ENCODE measurements at places on chromosomes 11 and 22.
A peak's percentile ranks its signal among the peaks of the same experiment; 100 is the strongest.

DNA sequence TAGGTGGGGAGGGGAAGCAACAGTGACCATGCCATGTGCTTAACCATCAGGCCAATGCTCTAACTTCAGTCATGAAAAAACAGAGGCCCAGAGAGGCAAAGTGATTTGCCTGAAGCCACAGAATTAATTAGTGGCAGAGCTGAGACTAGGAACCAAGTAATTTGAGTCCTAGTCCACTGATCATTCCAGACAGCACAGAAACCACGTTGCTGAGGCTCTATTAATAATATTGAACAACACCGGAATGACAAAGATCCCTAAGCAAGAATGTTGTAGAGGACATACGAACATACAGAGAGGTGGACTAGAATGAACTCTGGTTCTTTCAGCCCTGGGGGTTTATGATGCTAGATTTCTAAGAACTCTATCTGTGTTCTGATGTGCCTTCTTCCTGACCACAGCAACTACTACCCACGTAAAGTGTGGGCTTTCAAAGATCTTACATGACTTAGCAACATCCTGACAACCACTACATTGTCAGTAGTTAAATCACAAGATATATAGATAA, 92.3 kb downstream of the GAB2 start:
- no peak for DNase-seq

DNA sequence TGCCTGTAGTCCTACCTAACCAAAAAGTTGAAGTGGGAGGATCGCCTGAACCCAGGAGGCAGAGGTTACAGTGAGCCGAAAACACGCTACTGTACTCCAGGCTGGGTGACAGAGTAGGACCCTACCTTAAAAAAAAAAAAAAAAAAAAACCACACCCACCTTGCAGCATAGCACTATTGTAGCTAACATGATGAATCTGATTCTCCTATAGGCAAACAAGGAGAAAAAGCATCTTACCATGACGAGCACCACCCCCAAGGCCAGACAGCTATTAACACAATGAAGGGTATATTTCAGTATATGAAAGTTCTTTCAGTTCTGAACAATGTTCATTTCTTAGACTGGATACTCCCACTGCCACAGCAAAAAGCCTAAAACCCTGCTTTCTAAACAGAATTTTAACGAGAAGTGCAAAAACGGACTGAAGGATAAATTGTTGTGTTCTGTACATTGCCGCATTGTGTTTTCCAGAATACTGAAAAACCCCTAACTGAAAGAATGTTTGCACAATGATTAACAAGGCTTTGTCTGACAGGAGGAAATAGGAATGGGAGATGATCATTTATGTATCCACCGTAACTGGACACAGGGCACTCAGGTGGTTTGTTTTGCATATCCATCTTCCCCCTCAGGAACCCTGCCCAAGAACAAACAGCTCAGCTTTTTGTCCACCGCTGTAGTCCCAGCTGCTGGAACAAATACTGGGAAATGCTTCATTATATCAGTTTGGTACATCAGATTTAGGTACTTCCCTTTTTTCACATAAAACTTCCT, 8.9 kb downstream of the PISD start:
- DNase-seq = no peak

DNA sequence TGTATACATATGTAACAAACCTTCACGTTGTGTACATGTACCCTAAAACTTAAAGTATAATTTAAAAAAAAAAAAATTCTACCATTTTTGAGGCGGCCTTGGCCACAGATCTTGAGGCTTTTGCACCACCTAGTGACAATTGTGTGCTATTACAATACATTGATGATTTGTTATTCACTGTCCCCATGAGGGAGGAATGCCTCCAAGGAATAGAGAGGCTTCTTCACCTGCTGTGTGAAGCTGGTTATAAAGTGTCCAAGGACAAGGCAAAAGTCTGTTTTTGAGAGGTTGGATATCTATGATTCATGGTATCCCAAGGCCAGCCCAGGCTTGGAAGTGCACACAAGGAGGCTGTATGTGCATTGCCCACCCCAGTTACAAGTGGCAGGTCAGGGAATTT, 30.7 kb downstream of the SLC22A25 start:
- no peak for DNase-seq

DNA sequence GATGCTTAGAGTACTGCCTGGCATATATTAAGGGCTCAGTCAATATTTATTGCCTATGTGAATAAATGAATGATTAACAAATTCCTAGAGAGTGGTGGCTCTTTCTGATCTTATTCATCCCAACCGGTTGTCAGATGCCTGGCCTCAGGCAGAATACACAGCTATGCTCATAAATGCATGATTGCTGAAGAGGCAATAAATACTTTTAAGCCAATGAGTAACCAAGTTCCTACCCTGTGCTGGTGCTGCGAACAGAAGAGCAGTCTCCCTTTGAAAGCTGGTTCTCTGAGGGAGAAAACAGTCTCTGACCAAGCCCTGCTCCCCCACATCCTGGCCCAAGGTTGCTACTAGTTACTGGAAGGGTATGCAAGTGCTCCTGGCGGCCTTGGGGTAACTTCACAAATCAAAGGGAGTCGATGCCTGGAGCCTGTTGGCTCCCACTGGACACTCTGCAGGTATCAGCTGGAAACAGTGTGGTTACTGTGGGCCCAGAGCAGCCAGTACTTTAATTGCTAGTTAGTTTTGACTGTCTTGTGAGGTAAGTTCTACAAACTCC, 2.8 kb downstream of the USH1C start:
- DNase-seq = no peak

- no peak for DNase-seq
Measured at GRCh38 chr11:118098996-118099837, 12.5 kb upstream of the SMIM35 start.

GRCh38 chr22:20995329-20996030, 6.4 kb downstream of the THAP7 start:
- DNase-seq = no peak

DNA sequence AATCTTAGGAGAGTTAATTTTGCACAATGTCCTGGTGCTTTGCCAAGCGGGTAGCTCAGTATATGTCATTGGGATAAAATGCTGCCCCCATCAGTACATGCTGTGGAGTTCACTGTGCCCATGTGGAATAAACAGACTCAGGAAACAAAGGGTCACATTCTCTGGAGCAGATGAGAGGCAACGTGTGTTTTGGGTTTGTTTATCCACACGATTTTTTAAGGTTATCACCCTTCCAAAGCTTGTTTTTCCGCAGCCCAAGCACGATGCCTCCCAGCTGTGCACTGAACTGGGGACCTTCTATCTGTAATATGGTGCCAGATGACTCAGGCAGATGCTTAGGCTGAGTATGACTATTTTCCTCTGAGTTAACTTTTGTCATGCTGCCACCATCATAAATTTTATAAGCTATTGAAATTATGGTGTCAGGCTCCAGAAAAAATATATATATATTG, 6.5 kb downstream of the OR4D6 start:
- no peak for DNase-seq

- no peak for DNase-seq
Measured at GRCh38 chr11:44305470-44306051, 4.4 kb downstream of the ALX4 start.

DNA sequence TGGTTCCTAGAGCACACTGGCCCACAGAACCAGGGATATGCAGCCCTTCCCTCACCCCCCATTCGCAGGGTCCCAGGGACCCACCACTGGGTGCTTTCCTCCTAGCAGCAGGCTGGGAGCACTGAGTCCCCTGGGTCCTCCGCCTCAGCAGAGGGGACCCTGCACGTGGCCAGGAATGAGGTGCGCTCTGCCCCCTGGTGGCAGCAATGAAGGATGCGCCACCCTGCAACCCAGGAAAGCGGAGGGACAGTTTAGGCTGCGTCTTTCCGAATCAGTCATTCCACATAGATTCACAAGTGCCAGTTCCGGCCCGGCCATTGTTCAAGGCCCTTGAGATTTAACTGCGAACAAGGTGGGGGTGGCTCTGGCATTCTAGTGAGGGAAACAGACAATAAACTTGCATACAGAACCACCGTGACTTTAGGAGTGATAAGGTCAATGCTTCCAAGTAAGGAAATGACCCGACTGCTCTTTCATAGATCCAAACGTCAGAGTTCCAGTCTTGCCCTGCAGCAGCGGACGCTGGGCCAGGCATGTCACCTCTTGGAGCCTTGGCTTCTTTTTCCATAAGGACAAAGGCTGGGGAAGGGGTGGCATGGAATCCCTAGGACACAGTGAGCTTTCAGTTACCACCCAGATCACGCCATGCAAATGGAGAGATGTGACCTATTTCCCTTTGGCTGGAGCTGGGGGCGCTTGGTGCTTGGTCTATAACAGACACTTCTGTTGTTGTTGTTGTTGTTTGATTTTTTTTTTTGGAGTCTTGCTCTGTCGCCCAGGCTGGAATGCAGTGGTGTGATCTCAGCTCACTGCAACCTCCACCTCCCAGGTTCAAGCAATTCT, 7.7 kb downstream of the RIN1 start:
- peak; percentile 27 for DNase-seq

GRCh38 chr11:96147906-96148486, 195.0 kb downstream of the MAML2 start:
- DNase-seq = no peak

- no peak for DNase-seq
Measured at GRCh38 chr11:4748438-4748837, 21.3 kb downstream of the OR51F1 start.

DNA sequence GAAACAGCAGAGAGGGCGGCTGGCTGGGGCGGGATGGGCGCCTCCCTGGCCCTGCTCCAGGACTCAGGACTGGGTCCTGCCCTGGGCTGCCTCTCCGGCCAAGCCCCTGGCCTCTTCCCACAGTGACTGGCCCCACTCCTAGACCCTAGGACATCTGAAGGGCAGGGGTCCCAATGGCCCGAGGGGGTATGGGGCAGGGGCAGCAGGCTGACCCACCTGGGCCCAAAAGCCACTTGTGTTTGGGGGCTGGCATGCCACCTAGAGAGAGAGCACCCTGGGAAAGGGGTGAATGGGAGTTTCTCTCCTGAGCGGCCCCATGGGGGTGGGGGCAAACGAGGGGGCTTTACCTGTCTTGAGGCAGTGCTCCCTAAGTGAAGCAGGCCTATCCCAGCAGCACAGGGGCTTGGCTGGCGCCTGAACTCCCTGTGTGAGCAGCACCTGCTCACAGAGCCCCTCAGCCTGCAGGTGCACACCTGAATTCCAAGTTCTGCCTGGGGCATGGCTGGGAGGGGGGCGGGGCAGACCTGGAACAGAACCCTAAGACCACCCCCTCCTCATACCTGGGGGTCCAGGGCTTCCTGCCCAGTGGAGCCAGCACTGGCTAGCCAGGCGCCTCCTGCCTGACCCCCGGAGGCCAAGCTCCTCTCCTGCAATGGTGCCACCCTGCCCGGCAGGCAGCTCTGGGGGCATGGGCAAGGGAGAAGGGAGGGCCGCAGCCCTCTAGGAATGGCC, 16.9 kb downstream of the DUSP8 start:
- no peak for DNase-seq
